Smooth muscle cell of trachea (primary cell): ENCODE measurements at places on chromosomes 1 and 21. TPM values are rescaled to one million over a fixed set of nuclear protein-coding genes. Genes with fewer than 3 reads are reported as not detected.

TOMM40L gene
- total RNA-seq = 10.5 and 13.6 TPM in 2 replicates

PTGFR gene
- total RNA-seq = 68.3 and 86.8 TPM in 2 replicates

LCE1C gene
- not detected in 2 replicates for total RNA-seq

RNU1-3 gene
- under 0.01 TPM in 2 replicates for total RNA-seq

PLA2G2F gene
- total RNA-seq = not detected in 2 replicates

ATP5IF1 gene
- total RNA-seq = 86.5 and 192 TPM in 2 replicates

CHRM3 gene
- total RNA-seq = under 0.01 TPM in 2 replicates

USH2A gene
- under 0.01 TPM in 1 of 2 replicates, not detected in the other for total RNA-seq

GPBP1L1 gene
- 73.3 and 98.5 TPM in 2 replicates for total RNA-seq

KDF1 gene
- not detected in 2 replicates for total RNA-seq
